ENCODE measurements at places on chromosomes 1 and 21.
A peak's percentile ranks its signal among the peaks of the same experiment; 100 is the strongest.

- DNase-seq: no peak
These were observed 183.5 kb downstream of the DUSP10 start for GRCh38 chr1:221558396-221558795.

DNA sequence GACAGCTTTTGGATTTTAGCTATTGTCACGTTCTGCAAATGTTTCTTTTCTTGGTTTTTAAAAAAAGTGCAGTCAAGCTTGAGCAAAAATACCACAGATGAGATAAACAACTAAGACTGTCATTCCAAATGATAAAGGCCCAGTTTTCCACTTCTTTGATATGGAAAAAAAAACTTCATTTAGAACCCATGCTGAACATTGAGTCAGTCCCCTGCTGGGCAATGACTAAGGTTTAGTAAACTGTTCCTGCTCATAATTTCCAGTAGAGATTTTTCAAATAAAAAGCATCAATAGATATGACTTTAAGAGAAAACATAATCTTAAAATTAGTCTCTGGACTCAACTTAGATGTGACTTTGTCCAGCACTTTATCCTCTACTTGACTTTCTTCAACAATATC is 167.9 kb upstream of the C8B start:
- DNase-seq: no peak

DNA sequence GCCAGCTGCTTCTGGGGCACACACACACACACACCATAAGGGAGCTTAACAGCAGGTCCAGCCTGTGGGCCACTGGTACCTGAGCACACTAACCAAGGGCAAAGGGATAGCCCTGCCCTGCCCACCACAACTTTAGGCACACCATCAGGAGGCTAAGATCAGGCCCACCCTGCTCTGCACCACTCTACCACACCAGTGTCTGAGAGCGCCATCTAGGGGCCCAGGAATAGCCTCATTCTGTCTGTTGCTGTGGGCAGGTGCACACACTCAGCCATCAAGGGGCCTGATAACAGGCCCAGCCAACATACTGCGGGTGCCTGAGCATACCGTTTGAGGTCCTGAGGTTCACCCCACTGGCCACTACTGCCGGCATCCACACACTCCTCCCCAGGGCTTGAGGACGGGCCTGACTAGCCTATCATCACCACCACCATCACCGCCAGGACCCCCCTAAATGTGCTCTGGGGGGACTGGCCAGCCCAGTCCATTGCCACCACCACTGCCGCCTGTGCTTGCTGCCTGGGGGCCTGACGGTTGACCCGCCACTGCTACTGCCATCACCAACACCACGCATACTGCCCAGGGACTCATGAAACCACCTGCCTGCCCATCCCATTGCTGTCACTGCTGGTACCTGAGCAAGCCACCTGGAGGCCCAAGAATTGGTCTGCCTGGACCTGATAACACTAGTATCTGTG is 31.3 kb downstream of the NSL1 start:
- peak; percentile 61 for DNase-seq

- DNase-seq: no peak
These were observed 24.2 kb downstream of the HSPA13 start for GRCh38 chr21:14358775-14359174.

DNA sequence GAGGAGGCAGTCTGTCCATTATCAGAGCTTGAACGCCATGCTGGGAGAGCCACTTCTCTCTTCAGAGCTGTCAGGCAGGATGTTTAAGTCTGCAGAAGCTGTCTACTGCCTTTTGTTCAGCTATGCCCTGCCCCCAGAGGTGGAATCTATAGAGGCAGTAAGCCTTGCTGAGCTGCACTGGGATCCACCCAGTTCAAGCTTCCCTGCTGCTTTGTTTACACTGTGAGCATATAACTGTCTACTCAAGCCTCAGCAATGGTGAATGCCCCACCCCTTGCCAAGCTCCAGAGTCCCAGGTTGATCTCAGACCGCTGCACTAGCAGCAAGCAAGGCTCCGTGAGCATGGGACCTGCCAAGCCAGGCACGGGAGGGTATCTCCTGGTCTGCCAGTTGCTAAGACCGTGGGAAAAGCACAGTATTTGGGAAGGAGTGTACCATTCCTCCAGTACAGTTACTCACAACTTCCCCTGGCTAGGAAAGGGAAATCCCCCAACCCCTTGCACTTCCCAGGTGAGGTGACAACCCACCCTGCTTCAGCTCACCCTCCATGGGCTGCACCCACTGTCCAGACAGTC is 32.5 kb downstream of the RGS13 start:
- DNase-seq: no peak

GRCh38 chr1:214102907-214103306 is 115.1 kb downstream of the PROX1 start:
- no peak for DNase-seq

GRCh38 chr1:108610073-108610472 is 50.2 kb downstream of the EEIG2 start:
- DNase-seq: no peak

GRCh38 chr1:76086597-76086996 is 12.1 kb downstream of the ST6GALNAC3 start:
- no peak for DNase-seq

DNA sequence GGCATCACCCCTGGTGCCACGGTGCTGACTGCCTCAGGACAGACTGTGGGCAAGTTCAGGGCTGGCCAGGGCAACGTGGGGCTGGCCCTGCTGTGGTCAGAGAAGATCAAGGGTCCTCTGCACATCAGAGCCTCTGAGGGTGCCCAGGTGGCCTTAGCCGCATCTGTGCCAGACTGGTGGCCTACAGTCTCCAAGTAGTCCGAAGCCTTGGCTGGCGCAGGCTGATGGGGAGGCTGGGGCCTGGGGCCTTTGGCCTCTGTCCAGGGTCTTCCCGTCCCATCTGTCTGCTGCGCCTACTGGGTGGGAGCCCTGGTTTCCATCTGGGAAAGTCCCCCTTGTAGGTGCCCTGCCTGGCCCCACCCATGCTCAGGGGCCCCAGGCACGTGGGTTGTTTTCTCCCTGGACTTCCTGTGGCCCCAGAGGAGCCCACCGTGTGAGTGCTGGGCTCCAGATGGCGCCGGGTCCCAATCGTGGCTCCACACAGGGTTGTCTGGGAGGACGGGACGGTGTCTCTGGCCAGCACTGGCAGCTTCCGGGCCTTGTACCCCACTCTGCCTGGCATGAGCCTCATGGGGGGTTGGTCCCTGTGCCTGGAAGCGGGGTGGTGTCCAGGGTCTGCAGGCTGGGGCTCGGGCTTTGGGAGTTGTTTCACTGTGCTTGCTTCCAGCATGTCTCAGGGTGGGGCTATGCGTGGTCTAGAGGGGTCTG is 9.9 kb downstream of the IBA57 start:
- DNase-seq: no peak

DNA sequence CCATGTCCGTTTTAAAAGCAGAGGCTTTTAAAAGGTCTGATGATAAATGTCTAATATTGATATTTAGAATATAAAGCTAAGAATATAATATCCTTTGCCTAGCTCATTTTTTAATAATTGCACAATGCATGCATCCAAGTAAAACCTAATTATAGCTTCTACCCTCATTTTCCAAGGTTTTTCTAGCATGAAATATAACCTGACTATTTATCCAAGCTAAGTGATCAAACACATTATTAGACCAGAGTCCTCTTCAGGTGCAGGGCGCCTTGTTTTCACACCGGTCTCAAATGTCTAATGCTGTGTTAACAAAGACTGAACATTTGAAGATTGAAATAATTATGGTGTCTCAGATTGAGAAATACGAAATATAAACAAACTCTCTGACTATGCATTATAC is 648.9 kb upstream of the CXADR start:
- DNase-seq: no peak

- DNase-seq: no peak
These were observed 1593.6 kb downstream of the AMY1C start for GRCh38 chr1:105343317-105343716.

GRCh38 chr1:114428083-114428754 is 82.8 kb downstream of the TRIM33 start:
- DNase-seq: no peak

Measured in WERI-Rb-1 (cell line).